ENCODE measurements at places on chromosomes 1 and 21.

- no peak for DNase-seq
These were observed 59.9 kb downstream of the NUF2 start for GRCh38 chr1:163381487-163382184.

- no peak for DNase-seq
These were observed 166.7 kb upstream of the CHRM3 start for GRCh38 chr1:239219679-239220078.

- DNase-seq = no peak
These were observed 19.5 kb downstream of the MAPKAPK2 start for GRCh38 chr1:206704226-206704625.

DNA sequence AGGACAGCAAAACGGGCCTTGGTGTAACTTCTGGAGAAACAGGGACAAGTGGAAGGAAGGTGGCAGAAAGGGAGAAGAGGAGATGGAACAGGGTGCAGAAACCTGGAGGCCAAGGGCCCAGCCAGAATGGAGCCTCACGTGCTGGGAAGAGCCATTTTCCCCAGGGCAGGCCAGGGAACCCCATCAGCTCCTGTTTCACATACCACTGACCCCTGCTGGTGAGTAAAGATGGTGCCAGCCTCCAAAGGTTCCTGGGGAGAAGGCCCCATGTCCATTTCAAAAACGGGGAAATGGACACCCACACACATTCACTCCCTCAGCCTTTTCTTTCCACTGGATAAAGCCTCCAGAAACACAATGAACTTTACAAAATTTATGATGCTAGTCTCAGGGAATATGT, 57.6 kb upstream of the JUN start:
- DNase-seq = no peak

DNA sequence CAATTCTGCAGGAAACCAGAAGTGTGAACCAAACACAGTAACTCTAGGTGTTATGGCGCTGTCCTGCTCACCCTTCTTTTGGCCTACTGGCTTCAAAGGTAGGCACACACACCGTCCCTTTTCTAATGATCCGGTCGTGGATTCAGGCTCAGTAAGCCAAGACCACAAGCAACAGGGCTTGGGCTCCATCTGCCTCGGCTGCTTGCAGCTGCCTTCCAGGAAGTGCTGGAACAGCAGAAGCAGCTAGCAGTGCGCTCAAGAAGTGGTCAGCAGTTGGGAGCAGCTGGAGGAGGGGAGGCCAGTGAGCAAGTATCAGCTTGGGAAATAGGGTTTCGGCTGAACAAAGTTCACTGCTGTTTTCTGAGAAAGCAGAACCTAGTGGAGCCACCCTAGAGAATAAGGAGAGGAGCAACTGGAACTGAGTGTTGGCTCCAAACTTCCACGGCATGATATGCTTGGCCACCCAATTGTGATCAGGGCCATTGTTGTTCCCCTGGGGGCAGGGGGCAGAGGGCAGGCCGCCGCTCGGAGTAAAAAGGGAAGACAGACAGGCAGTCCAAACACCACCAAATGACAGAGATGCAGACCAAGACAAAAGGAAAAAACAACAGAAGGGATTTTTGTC, 173.4 kb downstream of the TOMM20 start:
- DNase-seq = no peak

GRCh38 chr1:223266632-223267172, 97.3 kb downstream of the SUSD4 start:
- DNase-seq = no peak

GRCh38 chr1:174190691-174191199, 31.4 kb downstream of the RABGAP1L start:
- DNase-seq = no peak

- DNase-seq = no peak
These were observed 566.2 kb upstream of the RGS18 start for GRCh38 chr1:191592039-191592438.

GRCh38 chr1:116997066-116997465, 4.5 kb upstream of the CD101 start:
- no peak for DNase-seq

GRCh38 chr1:247840818-247841217, 878 bp downstream of the OR11L1 start:
- no peak for DNase-seq

DNA sequence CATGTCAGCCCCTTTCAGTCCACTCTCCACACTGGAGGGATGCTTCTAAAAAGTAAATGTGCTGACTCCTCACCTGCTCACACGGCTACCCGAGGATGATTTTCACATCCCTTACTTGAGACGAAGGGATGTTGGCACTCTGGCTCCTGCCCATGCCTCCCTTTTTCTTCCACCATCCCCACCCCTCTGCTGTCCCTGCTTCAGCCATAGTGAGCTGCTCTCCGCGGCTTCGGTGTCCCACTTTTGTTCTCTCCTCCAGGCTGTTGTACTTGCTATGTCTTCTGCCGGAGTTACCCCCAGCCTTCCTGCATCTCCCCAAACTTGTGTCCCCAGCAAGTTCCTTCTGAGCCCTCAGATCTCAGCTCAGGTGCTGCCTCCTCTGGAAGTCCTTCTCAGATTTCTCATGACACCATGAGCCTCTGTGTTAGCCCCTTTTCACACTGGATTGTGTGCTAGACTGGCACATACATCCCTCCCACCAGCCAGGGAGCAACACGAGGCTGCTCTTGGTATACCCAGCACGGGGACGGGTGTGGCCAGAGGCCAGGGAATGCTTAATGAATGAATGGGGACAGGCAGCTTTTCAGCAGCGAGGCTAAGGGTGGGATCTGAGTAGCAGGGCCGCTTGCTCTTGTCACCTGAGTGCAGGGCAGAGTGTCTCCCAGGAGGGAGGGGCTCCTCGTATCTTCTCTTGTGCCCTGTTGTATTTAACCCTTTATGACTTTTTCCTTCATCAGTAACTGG, 1.3 kb downstream of the ACOT11 start:
- no peak for DNase-seq

DNA sequence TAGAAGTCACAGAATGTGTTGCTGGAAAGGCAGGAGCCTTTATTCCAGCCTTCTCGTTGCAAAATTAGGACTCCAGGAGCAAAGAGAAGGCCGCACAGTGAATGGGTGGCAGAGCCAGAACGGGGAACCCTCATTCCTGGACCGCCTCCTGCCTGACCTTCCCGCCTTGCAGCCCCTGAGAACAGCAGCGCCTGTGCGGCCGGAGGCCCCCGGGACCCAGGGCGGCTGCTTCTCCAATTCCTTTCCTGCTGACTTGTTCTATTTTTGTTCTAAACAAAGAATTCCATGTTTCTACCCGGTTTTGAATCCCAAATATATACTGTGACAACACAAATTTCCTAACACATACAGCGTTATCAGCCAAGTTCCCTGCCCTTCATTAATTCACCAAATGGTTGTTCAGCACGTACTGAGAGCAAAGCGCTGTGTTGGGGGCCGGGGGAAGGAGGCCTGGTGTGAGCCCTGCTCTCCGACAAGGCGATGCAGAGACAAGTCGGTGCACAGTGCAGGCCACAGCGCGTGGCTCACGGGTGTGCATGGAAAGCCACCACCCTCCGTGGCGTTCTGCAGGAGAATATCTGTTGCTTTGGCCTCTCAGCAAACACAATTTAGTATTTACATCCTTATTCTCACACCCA, 31.9 kb upstream of the COL6A2 start:
- DNase-seq = no peak

Measured in putamen (tissue), 1 donor.